ENCODE measurements at places on chromosomes 2 and 18.

GRCh38 chr2:12286347-12286746, 430.4 kb upstream of the TRIB2 start:
- no peak for DNase-seq

GRCh38 chr2:75545922-75546321, 14.8 kb downstream of the EVA1A start:
- no peak for DNase-seq

GRCh38 chr2:222483513-222484039, 59.2 kb downstream of the SGPP2 start:
- DNase-seq, result peak; percentile 1

GRCh38 chr2:9675415-9676351, 44.9 kb upstream of the YWHAQ start:
- no peak for DNase-seq

GRCh38 chr2:130241041-130241707, 42.9 kb upstream of the TUBA3E start:
- DNase-seq, result no peak

- no peak for DNase-seq
Observed at GRCh38 chr2:96856776-96857666, 795 bp downstream of the ANKRD39 start.

DNA sequence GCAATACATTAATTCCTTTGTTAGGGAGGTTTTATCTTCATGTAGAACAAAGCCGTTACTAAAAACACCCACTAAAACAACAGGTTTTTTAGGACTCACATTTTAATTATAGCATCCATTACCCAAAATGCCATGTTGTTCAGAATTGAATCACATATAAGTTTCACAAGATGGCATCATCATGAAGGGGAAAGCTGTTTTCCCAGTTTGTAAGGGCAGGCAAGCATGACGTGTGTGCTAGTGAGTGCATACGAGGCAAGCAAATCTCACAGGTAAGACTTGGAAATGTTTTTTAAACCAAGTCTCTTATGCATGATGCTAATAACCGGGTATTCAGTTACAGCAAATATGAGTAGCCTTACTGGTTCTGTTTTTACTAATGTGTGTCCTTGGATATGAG, 111.8 kb upstream of the NFATC1 start:
- no peak for DNase-seq

- DNase-seq, result no peak
Observed at GRCh38 chr2:34031097-34031496, 432.0 kb upstream of the FAM98A start.

DNA sequence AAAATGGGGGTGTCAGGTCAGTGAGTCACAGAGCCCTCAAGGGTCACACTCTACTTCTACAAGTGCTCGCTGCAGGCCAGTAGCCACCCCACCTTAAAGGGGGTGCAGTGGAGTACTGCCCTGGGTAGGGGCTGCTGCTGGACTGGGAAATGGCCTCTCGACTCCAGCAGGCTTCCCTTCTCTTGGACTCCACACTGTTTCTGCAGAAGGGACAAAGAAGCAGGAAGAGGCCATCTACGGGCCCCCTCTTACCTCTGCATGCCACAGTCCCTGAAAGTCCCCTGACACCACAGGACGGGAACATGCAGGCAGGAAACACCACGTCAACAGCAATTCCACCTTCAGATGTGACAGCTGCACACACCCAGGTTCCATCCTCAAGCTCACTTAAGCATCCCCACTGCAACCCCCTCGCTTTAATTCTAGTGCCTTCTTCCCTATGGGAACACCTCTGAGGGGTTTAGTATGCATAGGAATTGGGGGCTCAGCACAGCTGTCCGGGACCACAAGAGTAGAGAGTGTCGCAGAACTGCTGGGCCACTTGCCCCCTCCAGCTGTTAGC, 22.3 kb downstream of the SNED1 start:
- no peak for DNase-seq

- DNase-seq, result no peak
Observed at GRCh38 chr2:178782236-178782635, 25.0 kb downstream of the TTN start.

DNA sequence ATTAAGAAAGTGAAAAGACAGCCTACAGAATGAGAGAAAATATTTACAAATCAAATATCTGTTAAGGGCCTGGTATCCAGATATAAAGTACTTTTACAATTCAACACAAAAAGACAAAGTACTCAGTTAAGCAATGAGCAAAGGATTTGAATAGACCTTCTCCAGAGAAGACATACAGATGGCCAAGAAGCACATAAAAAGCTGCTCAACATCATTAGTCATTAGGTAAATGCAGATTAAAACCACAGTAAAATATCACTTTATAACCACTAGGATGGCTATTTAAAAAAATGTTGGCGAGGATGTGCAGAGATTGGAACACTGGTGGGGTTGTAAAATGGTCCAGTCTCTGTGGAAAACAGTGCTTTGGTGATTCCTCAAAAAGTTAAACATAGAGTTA, 38.9 kb downstream of the RAB31 start:
- DNase-seq, result no peak

- no peak for DNase-seq
Observed at GRCh38 chr18:40035966-40036365, 1919.1 kb upstream of the PIK3C3 start.

DNA sequence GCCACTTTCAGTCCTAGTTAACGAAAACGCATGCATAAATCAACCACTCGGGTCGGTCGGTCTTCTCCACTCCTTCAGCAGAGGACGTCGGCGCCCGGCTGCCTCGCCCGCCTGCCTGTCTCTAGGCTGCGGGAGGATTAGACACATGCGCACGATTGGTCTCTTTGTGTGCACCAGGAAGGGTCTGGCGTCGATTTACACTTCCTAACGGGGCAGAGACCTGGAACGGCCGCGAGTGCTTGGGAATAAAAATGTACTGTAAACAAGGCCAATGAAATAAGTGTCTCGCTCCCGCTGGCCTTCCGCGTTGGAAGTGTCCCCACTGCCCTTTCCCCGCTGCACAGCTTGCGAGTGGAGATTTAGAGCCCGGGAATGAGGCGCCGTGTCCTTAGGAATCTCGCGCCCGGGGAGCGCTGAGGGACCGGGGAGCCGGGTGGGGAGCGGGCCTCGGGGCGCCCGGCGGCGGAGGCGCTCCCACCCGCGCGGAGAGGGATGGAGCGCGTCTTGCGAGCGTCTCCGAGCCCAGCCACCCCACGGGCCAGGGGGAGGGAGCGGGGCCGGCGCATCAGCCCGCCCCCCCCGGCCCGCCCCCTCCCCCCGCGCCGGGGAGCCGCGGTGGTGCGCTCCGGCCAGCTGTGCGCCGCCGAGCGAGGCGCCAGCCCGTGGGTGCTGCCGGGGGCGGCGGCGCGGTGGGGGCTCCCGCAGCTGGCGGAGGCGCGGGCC, at the start of gene DOK6:
DOK6 (plus strand) TSS at position 636 of the 723 bp plus-strand sequence.
- peak; percentile 18 for DNase-seq

GRCh38 chr18:25651553-25651952, 299.6 kb upstream of the ZNF521 start:
- DNase-seq, result no peak

GRCh38 chr18:59902993-59903610, 3.3 kb downstream of the PMAIP1 start:
- no peak for DNase-seq

GRCh38 chr18:9068346-9068745, 34.2 kb upstream of the NDUFV2 start:
- no peak for DNase-seq

GRCh38 chr2:40101131-40101575, 322.1 kb upstream of the THUMPD2 start:
- no peak for DNase-seq

GRCh38 chr2:68710756-68711155, 23.9 kb upstream of the ARHGAP25 start:
- no peak for DNase-seq

DNA sequence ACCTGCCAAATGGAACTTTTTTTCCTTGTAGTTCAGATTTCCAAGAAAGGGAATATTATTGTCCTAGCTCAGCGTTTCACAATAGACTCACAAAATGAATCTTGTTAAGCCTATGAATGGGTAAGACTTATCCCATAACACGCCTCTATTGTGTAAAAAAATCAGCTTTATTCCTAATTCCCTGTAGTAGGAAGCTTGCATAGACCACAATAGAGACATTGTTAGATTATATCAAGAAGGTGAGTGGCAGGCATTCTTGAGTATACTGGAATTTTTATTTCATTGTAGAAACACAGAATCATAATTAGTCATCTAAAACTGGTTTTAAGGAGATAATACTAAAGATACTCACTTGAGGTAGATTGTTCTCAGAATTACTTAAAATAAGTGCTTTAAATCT, 46.5 kb upstream of the SLC30A6 start:
- no peak for DNase-seq

DNA sequence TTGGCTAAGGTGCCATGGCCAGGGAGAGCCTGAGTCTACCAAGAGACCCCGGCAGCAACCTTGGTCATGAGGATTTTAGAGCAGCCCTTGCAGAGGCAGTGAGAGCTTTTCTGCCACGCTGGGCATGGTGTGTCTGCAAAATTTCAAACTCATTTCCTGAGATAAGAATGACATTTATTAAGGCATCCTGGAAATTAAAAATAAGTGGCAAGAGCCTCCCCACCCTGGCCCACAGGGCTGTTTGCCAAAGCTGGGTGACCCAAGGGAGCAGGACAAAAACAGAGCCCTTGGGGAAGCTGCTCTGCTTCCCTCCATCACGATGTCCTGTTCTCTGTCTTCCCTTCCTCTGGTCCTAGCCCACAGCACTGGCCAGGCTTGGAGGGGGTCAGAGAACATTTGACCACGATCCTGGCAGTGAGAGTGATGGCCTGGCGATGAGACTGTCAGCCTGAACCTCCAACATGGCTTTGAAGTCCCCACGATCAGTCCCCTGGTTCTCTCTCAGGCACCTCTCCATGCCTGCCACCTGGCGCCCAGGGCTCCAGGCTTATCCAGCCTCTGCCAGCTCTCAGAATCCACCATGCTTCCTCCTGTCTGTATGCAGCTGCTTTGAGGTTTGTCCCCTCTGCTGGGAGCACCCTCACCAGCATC, 68.9 kb upstream of the RMDN2 start:
- no peak for DNase-seq

- no peak for DNase-seq
Observed at GRCh38 chr18:49531678-49532153, 30.1 kb upstream of the LIPG start.

DNA sequence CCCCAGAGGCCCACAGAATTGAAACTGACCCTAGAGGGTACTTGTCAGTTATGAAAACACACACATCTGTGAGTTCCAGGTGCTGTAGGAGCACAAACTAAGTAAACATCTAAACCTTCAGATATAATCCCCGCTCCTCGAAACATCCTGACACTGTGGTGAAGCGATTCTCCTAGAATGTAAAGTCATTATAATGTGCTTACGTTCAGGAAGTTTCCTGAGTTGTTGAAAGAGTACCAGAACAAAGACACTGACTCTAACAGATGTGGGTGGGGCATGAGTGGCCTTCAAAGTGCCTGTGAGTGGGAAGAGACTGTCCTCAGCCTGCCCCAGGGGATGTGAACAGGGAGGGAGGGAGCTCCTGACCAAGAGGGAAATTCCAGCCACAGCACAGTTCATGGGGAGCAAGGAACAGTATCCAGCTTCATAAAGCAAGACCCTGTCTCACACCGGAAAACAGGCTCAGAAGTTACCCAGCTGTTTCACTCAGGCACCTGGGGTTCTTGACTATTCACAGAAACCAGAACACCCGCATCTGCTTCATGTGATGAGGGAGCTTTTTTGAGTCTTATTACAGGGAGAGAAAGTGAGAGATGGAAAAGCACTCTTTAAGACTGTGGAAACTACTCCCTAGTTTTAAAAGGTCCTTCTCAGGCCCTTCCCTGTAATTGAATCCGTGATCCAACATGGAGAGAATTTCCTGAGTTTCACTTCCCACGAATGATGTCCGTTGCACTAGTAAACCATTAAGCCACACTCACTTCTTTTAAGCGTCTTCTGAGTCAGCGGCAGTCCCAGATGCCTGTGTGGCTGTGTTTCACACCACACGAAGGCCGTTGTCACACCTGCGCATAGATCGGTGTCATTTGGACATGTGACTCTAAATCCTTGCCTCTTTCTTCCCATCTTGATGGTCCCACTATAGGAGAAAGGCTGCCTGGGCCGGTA, 88.6 kb upstream of the EML6 start:
- no peak for DNase-seq

- DNase-seq, result peak; percentile 55
Observed at GRCh38 chr2:167487728-167488127, 599.4 kb downstream of the XIRP2 start.

- no peak for DNase-seq
Observed at GRCh38 chr2:178211943-178212342, 17.6 kb downstream of the OSBPL6 start.

DNA sequence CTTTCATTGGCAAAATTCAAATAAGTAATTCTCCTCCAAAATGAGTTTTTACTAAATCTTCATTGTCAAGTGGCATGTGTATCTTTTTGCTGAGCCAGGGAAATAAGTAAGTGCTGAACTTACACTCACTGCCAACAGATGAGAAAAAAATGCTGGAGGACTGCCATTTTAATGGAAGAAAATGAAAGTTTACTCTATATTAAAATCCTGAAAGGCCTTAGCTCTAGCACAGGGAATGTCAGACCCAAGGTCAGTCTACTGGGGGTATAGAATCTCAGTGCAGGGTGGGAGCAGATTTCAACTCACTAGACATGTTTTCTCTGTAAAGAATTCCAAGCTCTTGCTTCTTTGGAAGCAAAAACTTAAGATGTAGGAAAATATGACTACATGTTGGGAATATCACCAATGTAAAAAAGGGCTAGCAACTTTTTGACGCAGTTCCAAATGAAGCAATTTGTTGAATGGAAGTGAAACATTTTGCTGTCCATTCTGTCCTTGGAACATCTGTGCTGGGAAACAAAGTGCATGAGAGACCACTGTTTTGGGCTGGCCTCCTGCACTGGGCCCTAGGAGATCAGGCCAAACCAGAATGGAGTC, 127.0 kb downstream of the ST6GAL2 start:
- DNase-seq, result no peak

DNA sequence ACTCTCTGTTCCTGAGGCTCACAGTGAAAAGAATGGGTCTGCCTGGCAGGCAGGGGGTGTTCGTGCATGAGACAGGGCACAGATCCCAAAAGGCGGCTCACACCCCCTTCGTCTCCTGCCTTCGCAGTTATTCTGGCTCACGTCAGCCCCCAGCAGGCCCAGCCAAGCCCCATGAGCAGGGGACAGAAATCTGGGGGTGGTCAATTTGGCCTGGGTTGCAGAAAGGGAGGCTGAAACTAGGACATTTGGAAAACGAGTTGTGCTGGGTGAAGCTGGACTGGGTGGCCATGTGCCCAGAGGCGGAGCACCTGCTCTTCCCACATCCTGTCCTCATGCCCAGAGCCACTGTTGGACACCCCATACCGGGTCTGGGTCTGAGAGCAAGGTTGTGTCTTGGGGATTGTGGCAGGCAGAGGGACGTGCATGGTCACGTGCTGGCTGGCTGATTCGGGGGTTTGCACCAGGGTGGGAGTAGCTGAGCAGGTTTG, 99.0 kb upstream of the MCFD2 start:
- DNase-seq, result peak; percentile 43

- no peak for DNase-seq
Observed at GRCh38 chr2:42878581-42878980, 86.2 kb upstream of the HAAO start.

DNA sequence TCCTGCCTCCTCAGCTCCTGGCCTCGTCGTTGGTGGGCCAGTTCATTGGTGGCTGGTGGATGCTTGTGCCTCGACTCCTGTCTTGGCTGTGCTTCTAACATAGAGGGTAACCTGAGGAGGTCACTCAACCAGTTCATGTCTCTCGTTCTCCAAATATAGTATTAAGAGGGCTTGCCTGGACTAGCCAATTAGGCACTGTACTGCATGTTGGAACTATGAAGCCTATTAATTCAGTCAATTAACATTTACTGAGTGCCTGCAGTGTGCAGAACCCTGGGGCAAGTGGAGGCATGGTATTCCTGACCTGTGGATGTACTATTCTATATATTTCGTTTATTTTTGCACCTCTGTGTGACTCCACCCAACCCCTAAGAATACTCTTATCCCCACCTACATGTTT, 89.9 kb upstream of the PELI1 start:
- no peak for DNase-seq

All from cerebellar nuclear complex (tissue), 1 donor.